ENCODE measurements at places on chromosomes 6 and 20. TPM values are rescaled to one million over a fixed set of nuclear protein-coding genes. Genes with fewer than 3 reads are reported as not detected.

DNA sequence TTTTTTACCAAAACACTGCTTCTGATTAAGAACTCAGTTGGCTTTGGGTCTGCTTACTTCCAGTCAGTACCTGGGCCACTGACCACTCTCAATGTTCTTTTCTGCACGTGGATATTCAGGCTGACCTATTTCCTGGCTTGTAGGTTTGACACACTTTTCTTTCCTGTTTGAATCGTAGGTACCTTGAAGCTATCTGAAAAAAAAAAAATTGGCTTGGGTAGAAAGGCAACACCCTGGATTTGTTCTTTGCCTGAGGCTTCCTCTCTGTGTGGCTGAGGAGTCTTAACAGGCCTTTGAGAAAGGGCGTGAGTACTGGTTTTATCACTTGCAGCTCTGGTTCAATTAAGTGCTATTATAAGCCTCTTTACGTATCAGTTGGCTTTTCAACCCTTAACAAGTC is 60.6 kb upstream of the IL20RA start:
- DNase-seq: no peak

DNA sequence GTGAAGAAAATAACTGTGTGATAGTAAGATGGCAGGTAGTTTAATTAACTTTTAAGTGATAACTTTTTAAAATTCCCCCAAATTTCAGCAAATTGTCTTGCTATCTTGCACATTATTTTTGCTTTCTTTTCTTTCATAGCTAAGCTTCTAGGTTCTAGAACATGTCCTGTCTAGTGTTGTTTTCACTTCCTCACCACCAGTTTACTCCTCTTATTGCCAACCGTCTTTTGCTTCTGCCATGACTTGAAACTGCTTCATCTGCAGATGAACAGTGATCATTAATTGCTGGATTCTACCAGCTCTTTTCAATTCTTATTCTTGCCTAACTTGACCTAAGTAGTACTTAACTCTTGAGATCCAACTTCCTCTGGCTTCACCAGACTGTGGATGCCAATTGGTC is 137.8 kb downstream of the CENPW start:
- DNase-seq: no peak

- DNase-seq: no peak
These were observed 5.5 kb downstream of the MANBAL start for GRCh38 chr20:37295001-37295400.

- no peak for DNase-seq
These were observed 69.0 kb downstream of the AFG1L start for GRCh38 chr6:108363889-108364313.

DNA sequence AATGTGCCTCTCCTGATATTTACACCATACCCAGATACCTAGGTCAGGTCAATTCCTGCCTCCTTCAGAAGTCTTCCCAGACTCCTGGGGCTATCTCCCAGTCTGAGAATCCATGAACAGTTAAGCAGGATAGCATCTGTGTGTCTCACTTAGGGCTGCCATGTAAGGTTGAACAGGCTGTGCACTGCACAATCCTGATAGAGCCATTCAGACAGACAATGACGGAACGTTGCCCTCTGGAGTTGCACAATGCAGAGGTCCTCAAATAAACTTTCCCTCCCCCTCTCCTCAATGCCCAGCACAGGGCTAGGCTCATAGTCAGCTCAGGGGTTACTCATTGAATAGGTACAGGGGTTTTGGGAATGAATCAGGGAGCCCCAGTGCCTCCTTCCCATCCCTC is 89.7 kb downstream of the CD40 start:
- no peak for DNase-seq

- DNase-seq: no peak
These were observed 138.3 kb upstream of the SNX9 start for GRCh38 chr6:157684620-157685299.

DNA sequence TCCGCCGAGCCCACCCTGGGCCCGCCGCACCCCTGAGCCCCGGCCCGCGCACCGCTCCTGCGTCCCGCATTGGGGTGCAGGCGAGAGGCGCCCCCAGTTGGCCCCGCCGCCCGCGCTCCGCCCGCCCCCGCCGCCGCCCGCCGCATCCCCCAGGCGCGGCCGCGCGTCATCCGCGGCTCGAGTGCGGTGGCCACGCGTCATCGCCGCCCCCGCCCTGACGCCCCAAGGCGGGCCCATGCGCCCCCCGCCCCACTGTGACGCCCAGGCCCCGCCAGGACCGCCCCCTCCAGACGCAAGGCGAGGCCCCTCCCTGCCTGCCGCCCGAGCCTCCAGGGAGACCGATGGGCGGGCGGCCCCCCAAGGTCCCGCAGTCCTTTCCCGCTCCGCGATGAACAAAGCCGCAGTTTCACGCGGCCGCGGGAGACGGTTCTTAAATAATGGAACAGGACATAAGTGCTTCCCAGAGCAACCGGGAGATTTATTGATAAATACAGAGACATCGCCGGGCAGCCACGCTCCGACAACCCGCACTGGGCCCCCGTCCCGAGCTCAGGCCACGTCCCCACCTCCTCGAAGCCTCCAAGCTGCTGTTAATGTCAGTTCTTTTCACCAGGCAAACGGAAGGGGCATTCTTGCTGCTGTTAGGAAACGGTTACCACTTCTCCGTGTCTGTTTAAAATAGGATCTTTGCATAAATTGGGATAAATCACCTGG is at the start of gene ANKRD60:
Gene ANKRD60, minus strand, starts transcription at position 170 of the 714 bp plus-strand sequence. Its CDS starts 0 bp downstream, at position 170.
- DNase-seq: no peak

MRAP2 gene
- total RNA-seq: 0.20 TPM

HUS1B gene
- not detected for total RNA-seq

All from psoas muscle (tissue), 8 donors.